ENCODE measurements at places on chromosomes 6 and 20. TPM values are rescaled to one million over a fixed set of nuclear protein-coding genes. Genes with fewer than 3 reads are reported as not detected.

Gene TGM2
- 846 TPM for total RNA-seq

Gene RAB44
- total RNA-seq: 0.05 TPM

Gene HLA-DQB2
- 1.9 TPM for total RNA-seq

Gene ESR1
- 1.6 TPM for total RNA-seq

All from left ventricle myocardium inferior (tissue), 1 donor.